ENCODE measurements at places on chromosomes 16 and 17. TPM values are rescaled to one million over a fixed set of nuclear protein-coding genes. Genes with fewer than 3 reads are reported as not detected.

Gene CRISPLD2
- total RNA-seq: 3.3 TPM

Gene TBX4
- not detected for total RNA-seq

Gene TMC5
- 0.41 TPM for total RNA-seq

- DNase-seq: peak; percentile 71
Measured at GRCh38 chr16:70476272-70477020, 22.1 kb downstream of the FCSK start.

DNA sequence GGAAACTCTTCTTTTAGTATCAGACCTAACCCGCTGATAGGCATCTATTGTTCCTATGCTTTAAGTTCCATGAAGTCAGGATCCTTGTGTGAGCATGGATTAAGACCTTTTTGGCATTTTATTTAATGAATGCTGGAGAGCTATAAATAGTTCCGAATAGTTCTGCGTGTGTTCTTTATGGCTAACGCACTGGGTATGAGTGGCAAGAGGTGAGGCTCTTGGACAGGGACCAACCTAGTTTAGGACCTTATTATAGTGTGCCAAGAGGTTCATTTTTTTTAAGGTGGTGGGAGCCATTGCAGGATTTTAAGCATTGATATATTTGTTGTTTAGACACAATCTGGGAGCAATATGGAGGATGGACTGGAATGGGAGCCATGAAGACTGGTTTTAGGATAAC is 71.8 kb downstream of the KPNA2 start:
- DNase-seq: no peak

Gene NME4
- 12.6 TPM for total RNA-seq

Gene PLEKHH3
- 2.0 TPM for total RNA-seq

Gene C16orf89
- 3.3 TPM for total RNA-seq

- DNase-seq: no peak
Measured at GRCh38 chr16:53504665-53505064, 1.7 kb upstream of the AKTIP start.

- DNase-seq: no peak
Measured at GRCh38 chr16:73255031-73255430, 207.1 kb upstream of the ZFHX3 start.

Gene KCTD13
- 18.3 TPM for total RNA-seq

GRCh38 chr17:50018909-50019308 is 23.9 kb upstream of the DLX3 start:
- no peak for DNase-seq

- peak; percentile 80 for DNase-seq
Measured at GRCh38 chr16:89201439-89202377, 1.4 kb upstream of the SLC22A31 start.

GRCh38 chr16:84275585-84276151 is 19.0 kb upstream of the WFDC1 start:
- DNase-seq: no peak

GRCh38 chr17:42950044-42950783 is 14.0 kb downstream of the AARSD1 start:
- no peak for DNase-seq

Gene TMEM186
- total RNA-seq: 5.7 TPM

- no peak for DNase-seq
Measured at GRCh38 chr16:78709137-78709884, 609.9 kb downstream of the WWOX start.

Gene CTRB2
- total RNA-seq: not detected

GRCh38 chr17:44105483-44105882 is 18.0 kb downstream of the HDAC5 start:
- no peak for DNase-seq

- no peak for DNase-seq
Measured at GRCh38 chr17:81365148-81365600, 30.1 kb upstream of the BAHCC1 start.

DNA sequence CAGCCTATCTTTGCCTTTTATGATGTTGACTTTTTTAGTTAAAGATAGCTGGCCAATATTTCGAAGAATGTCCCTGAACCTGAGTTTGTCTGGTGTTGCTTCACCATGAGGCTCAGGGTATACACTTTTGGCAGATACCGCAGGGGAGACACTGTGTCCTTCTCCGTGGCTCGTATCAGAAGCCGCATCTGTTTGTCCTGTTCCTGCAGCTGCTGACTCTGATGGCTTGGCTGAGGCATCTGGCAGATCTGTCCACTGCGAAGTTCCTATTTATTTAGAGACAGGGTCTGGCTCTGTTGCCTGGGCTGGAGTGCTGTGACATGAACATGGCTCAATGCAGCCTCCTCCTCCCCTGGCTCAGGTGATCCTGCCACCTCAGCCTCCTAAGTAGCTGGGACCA is 93.5 kb downstream of the CRISPLD2 start:
- no peak for DNase-seq

DNA sequence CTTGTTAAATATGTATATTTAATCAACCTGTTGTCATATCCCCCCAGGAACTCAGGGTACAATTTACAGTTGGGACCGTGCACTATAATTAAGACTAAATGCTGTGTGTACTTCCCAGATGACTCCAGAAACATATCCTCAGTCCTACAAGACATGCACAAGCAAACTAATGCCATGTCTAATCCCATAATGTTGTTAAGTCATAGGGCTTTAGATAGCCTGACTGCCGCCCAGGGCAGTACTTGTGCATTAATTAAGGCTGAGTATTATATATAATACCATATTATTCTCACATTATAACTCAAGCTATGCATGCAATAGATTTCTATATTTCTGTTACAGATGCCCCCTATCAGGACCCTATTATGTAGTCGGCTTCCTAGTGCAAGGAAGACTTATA is 20.1 kb upstream of the CPHXL start:
- DNase-seq: no peak

Gene GRIN2C
- 1.2 TPM for total RNA-seq

- peak; percentile 85 for DNase-seq
Measured at GRCh38 chr17:1055751-1056645, 59.1 kb downstream of the TIMM22 start.

GRCh38 chr17:82517230-82517865 is 2.2 kb upstream of the FOXK2 start:
- DNase-seq: no peak

Gene CEP112
- total RNA-seq: 13.5 TPM

Gene KCNJ18
- total RNA-seq: not detected

All from frontal cortex (tissue), 4 donors.